ENCODE measurements at places on chromosomes 12 and 14.

DNA sequence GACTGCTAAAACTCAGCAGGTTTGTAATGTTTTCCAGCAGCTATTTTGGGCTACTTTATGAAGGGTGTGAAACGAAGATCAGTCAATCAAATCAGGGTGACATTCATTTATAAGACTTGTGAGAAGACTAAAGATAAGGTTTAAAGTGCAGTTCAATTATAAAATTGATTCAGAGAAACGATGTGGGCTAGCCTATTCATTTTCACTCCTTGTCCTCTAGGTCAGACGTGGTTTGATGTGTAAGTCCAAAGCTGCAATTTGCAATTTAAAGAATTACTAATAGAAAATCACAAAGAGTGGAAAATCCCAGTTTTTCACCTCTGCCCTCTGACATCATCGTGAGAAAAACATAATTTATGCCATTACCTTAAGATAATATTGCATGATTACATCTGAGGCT, 243.5 kb upstream of the NOVA1 start:
- DNase-seq = no peak

GRCh38 chr12:9925705-9926393, 6.3 kb downstream of the CLEC2A start:
- DNase-seq = no peak

GRCh38 chr14:94992046-94992445, 165.3 kb downstream of the DICER1 start:
- DNase-seq = no peak

GRCh38 chr12:126084480-126084879, 1019.2 kb downstream of the AACS start:
- no peak for DNase-seq

DNA sequence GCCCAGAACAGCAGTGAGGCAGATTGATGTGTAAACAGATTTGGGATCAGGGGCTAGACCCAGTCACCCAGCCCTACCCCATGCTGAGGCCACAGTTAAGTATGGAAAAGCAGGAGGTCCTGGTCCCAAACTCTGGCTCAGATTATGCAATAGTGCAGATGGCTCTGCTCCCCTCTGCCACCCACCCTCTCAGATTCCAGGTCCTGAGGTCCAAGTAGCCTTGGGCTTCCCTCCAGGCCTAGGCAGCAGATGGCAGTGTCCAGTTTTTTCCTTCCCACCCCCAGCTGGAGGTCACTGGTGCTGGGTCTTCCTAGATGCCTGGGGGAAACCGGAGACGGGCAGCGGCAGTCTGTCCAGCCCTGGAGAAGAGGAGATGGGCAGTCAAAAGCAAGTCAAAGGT, 2.8 kb upstream of the DHH start:
- no peak for DNase-seq

DNA sequence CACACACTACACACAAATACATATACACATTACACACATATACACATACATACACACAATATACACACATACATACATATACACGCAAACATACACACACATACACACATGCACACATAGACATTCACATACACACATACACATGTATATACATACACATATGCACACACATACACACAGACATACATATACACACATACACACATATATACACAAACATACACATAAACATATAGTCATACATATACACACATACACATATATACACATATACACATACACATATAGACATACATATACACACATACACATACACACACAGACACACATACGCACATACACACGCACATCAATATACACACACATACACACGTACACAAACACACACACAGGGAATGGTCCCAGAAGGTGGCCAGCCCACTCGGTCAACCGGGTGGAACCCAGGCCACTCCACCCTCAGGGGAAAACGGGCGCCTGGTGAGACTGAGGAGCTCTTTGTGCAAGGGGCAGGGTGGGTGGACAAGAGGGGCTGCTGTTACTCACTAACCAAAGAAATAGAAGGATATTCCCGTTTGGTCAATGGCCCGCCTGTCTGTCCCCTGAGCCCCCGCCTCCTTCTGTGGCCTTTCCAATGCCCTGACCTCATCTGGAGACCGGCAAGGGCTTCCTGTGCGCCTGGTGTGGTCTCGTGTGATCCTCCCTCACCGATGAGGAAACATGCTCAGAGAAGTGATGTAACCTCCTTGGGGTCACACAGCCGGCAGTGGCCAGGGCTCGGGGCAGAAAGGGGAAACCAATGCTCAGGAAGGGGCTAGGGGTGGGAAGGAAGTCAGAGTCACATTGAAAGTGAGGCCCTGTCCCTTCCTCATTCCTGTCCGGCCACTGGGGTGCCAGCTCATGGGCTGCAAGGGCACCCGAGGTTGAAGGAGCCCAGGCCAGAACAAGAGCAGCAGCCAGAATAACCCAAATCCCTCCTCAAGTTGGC, 5.3 kb downstream of the TRPV4 start:
- DNase-seq = peak; percentile 49

DNA sequence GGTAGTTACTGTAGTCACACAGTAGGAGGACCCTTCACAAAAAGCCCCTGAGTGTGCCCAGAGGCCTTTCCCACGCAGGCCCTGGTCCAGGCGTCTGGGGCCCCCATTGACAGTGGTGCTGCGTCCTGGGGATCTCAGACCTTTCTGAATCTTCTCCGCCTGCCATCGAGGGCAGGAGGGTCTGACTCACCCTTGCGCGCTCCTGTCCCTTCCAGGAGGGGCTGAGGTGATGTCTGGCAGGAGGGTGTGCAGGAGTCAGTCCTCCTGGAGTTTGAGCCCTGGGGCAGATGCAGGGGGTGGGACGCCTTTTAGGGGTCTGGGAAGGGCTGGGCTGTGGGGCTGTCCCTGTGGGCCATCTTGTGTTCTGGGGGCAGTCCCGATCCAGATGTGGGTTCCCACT, 386.8 kb downstream of the TMEM121 start:
- DNase-seq = no peak

GRCh38 chr14:72545411-72546311, 348.2 kb downstream of the DPF3 start:
- no peak for DNase-seq

DNA sequence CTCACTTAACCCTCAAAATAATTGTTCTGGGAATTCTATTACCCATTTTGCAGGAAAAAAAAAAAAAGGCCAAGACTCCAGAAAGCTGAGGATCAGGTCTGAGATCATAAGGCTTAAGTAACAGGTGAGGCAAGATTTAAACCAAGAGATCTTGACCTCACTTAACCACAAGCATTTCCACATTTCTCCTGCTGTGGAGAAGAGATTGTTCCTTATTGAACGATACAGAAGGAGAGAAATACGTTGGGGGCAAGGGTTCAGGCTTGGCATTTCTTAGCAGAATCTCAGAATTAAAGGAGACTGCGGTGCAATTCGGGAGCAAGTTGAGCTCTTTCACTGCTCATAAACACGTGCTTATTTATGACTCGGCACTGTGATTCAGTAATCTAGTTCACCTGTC, 885.3 kb upstream of the TMEM132C start:
- no peak for DNase-seq

GRCh38 chr12:50507474-50507838, 2.7 kb downstream of the DIP2B start:
- no peak for DNase-seq

GRCh38 chr14:88318406-88318805, 4.7 kb downstream of the KCNK10 start:
- DNase-seq = no peak

DNA sequence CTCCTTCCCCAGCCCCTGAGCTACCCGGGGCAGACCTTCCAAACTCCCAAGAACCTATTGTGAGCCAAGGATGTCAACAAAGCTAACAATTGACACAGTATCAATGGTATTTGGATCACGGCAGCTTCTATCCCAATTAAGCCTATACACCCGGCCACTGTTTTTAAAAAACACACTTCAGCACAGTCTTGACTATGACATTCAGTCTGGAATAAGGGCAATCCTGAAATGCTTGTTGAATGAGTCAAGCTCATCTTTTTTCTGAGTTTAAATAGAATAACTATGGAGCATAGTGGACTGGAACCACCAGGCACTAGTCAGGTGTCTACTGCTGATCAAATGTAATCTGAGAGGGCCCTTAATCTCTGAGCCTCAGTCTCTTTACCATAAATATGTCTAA, 5.7 kb downstream of the DENND5B start:
- no peak for DNase-seq

DNA sequence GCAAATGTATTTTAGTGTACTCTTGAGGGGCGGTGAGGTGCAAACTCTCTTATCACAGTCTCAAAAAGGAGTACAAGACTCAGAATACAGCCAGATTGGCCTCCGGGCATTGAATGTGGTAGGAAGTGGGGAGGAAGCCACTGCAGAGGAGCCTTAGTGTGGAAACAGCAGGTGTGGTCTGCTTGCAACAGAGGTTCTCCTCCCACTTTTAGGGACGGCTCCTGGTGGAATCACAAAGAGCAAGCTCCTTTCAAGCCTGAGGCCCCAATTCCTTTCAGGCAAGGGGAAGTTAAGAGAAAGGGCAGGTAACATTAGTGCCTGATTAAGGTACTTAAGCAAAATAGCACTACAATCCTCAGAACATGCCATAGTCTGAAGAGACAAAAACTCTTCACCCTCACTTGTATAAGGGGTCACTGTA, 23.7 kb upstream of the SLC2A3 start:
- DNase-seq = no peak

Data from right hindlimb (tissue), 1 donor.